Omental fat pad (tissue), 4 donors: ENCODE measurements at places on chromosomes 5 and 9. TPM values are rescaled to one million over a fixed set of nuclear protein-coding genes. Genes with fewer than 3 reads are reported as not detected.

DNA sequence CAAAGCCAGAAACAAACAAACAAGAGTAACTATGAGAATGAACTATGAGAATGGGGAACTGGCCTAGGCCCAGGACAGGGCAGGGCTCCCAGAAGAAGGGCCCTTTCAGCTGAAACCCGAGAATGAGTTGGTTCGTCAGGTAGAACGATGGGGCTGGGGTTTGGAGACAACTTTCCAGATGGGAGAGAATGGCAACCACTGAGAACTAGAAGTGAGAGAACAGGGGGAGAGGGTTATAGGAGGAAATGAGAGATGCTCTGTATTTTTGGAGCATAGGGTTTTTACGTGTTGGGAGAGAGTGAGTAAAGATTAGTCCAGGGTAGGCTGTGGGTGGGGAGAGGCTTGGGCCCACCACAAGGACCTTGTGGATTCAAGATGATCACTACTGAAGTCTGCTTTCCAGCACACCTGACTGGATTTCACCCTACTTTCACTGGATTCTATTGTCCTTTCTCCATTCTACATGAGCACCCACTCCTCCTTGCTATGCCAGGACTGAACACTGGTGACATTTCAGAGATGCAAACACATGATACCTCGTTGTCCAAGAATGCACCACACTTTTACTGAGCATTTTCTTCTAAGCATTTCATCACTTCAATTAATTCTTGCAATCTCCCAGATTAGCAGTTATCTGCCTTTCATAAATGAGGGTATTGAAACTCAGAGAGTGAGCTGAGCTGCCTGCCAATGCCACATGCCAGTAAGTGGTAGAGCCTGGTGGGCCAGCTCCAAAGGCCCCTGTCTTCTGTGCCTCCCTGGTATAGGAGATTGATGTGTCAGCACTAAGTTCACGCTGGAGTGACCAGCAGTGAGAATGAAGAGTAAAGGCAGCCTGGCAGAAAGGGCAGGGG lies 3.2 kb upstream of the TMEM268 start:
- no peak for DNase-seq

Gene IFNA2
- total RNA-seq: not detected

- no peak for DNase-seq
Observed at GRCh38 chr9:120386390-120387131, 193.4 kb downstream of the CDK5RAP2 start.

Gene FGF18
- total RNA-seq: 2.3 TPM
